ENCODE measurements at places on chromosomes 11 and 22.

DNA sequence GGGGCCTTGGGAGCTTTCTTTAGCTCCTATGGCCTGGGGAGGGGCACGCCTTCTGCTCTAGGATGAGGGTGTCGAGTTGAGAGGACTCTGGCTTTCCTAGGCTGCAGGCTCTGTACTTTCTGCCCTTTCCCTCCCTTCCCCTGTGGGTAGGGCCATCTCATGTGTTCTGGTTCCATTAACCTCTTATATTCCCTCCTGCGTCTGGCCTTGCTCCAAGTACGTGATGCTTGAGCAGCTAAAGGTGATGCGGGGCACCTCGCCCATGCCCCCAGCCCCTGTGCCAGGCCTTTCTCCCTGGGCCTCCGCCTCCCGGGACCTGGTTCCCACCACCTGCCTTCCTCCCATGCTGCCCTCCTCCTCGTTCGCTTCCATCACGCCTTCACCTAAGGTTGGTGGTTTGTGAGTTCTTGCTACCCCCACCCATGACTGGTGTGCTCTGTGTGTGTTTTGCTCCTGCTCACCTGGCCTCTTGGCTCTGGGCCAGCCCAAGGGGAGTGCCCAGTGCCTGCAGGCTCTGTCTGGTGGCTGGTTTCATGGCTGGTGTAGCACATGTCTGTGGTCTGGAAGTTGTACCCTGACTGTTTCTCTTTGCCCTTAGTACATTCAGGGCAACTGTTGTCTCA lies 34.1 kb downstream of the PHLDB1 start:
- peak; percentile 90 for DNase-seq

- DNase-seq, result no peak
Observed at GRCh38 chr11:84804041-84804440, 823.1 kb downstream of the DLG2 start.

GRCh38 chr11:2102132-2102882 lies 36.9 kb downstream of the IGF2 start:
- DNase-seq, result no peak

DNA sequence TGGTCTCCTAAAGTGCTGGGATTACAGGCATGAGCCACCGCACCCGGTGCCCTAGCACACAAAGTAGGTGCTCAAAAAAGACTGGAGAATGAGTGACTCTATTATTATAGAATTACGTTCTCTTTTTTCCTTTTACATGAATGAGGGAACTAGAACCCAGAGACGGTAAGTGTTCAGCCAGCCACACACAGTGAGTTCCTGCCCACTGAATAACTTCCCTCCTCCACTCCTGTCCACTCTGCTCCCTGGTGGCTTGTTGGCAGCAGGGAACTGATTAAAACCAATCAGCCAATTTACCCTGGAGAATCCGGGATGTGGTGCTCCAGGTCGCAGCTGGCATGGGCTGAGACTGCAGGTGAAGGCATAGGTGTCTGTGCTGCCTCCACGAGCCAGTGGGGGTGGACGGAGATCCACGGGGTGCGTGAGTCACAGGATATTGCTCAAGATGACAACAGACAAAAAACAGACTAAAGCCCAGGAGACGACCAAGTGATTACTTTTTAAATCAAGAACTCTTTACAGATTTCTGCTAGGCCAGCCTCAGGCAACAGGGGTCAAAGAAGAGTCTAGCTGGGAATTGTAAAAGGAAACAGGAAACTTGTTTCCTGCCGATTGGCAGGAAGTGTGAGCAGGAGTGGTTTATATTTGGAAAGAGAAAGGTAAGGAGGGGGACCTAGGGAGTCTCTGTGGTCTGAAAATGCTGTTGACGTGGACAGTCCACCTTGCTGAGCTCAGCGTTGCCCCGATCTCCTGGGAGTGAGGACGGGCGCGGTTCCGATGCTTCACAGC lies 95.2 kb upstream of the TP53I11 start:
- DNase-seq, result no peak

DNA sequence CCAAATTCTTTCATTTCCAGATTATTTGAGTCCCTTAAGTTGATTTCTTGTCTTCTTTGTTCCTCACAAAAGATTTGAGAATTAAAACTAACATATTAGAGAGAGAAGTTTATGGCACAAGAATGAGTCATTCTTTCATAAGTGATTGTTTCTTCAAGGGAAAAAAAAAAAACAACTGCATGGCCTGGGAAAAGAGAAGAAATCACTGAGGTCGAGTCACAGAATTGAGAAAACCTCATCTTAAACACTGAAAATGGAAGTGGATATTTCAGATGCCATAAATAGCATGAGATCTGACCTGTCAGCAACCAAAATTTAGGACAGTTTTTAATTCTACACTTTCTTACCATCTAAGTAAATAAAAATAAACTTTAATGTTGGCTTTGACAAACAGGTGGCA lies 87.2 kb downstream of the CWF19L2 start:
- DNase-seq, result no peak

- DNase-seq, result no peak
Observed at GRCh38 chr11:2666828-2667570, 32.8 kb downstream of the KCNQ1OT1 start.

GRCh38 chr11:57191311-57192219 lies 9.8 kb downstream of the LRRC55 start:
- no peak for DNase-seq

Data from NCI-H510A (cell line).